ENCODE measurements at places on chromosomes 1 and 21.

DNA sequence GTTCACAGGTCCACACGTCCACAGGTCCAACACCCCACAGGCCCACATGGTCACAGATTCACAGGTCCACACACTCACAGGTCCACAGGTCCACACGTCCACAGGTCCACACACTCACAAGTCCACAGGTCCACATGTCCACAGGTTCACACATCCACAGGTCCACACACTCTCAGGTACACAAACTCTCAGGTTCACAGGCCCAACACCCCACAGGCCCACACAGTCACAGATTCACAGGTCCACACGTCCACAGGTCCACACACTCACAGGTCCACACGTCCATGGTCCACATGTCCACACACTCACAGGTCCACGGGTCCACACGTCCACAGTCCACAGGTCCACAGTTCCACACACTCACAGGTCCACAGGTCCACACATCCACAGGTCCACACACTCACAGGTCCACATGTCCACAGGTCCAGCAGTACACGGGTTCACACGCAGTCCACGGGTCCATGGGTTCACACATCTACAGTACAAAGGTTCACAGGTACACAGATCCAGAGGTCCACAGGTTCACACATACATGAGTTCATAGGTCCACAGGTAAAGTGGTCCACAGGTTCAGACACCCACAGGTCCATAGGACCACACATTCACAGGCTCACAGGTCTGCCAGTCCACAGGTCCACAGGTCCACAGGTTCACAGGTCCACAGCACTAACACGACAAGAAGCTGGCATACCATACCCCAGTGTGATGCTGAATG is 39.3 kb upstream of the COL6A2 start:
- no peak for DNase-seq

DNA sequence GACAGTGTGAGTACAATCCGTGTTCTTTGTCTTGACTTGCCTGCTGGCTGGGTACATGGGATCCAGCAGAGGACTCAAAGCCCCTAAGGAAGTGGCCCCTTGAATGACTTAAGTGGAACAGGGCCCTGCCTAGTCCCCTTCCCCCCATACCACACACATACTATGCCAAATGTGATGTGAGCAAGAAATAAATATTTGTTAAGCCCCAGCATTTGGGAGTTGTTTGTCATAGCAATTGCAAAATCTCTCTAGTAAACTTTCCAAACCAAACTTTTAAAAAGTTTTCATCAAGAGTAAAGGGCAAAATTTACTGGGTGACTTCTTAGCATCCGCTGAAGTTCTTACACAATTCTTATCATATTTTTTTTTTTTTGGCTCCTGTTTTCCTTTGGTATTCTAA is 32.5 kb upstream of the CACHD1 start:
- no peak for DNase-seq

DNA sequence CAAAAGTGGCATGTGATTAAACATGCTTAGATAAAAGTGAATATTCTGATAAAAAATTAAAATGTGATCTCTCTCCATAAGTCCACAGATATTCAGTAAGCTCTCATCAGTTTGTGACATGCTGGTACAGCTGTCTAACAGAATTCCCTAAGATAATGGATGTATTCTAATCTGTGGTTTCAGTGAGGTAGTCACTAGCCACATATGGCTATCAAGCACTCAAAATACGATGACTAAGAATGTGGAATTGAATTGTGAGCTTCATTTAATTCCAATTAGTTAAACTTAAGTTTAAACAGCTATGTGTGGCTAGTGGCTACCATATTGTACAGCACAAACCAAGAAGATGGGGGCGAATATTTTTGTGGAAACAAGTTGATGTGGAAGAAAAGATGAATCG is 4.1 kb upstream of the REG4 start:
- no peak for DNase-seq

DNA sequence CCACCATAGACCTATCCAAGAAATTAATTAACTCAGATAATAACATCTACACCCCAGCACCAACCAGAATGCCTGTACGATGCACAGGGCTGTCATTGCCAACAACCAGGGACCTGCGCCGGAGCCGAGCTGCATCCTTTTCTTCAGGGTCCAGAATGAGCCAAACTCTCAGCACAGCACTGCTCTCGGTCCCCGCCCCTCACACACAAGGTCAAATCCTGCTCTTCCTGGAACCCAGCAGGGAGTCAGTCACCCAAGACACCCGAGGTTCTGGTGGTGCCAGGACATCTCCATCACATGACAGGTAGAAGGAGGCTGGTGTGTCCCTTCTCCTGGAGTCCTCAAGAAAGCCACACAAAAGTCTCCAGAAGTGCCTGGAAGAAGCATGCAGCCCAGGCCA is 31.9 kb downstream of the NPHP4 start:
- DNase-seq = no peak

DNA sequence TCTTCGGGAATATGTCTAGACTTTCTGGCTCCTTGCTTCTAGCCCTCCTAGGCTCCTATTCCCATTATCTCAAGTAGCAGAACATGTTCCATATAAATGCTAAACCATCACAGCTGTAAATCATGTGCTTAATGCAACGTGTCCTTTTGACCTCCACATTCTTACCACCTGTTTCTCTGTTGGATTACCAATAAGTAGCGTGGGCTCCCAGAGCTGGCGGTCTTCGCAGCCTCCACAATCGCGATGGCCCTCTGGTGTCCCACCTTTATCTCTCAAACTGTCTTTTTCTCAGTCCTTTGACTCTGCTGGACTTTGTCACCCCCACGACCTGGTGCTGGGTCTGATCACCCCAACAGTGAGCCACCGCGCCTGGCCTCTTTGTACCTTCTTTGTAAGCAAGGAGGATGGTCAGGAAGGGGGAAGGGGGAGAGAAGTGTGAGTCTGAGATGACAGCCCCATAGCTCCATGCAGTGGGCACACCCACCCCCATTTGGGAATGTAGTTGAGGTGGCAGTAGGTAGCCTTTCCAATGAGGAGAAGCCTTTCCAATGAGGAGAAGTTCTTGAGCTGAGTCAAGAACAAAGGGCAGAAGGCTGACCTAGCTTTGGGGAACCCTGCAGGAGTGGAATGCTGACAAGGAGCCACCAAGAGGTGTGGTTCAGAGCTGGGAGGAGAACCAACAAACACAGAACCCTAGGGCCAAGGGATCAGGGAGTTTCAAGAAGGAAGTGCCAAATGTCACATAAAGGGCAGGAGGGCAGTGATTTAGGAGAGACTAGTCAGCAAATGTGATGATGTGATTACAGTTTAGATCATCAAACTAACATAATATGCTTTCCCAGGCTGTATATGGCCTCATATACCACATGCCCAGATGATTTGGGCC is 14.2 kb downstream of the TRAF5 start:
- no peak for DNase-seq

GRCh38 chr21:41427556-41427955 is 1.5 kb downstream of the MX1 start:
- DNase-seq = no peak

DNA sequence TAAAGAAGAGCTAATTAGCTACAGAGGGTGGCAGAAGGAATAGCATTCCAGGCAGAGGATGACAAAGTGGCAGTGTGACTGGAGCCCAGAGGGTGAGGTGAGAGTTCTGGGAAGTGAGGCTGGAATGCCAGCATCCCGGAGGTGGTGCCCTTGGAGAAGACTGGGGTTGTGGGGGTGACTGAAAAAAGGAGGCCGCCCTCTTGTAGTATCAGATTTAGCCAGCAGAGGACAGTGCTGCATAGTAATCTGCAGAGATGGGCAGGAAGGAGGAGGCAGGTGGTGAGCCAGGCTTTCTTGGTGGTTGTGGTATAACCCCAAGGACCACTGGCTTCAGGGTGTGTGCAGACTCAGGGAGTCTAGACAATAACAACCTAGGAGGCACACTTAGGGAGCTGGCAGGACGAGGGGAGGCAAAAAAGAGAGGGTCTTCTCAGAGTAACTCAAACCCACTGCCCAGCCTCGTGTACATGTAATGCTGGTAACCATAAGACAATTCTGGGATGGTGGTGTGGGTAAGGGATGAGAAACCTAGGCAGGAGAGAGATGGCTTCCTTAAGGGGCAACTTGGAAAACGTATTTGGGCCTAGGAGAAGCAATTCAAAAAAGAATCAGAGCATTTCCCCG is 30.5 kb downstream of the MROH7 start:
- peak; percentile 81 for DNase-seq

GRCh38 chr1:220274251-220274855 is 2.1 kb upstream of the RAB3GAP2 start:
- no peak for DNase-seq

DNA sequence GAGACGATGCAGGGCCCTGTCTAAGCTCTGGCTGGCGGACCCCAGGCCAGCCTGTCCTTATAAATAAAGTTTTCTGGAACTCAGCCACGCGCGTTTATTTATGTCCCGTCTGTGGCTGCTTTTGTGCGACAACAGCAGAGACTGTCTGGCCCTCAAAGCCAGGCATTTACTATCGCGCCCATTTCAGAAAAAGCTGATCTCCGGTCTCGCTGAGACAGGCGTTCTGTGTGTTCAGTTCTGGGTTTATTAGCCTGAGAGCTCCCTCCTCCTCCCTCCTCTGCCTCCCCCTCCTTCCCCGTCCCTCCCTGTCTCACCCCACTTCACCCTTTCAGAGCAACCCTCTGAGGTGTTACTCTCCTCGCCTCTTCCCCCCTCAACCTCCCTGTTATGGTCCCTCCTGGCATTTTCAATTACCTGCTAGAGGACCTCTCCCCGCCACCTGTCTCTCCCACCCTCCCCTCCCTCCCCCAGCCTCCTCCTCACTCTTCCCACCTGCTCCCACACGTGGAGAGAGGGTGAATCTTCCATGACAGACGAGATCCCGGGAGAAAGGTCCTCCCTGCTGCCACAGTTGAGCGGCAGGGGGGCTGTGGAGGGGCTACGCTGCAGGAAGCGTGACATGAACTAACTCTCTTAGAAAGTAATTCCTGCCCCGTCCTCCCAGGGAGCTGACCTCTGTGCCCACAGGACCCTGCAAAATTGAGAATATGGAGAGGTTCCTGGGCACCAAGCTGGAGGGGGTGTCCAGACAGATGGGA is 59.9 kb downstream of the SPSB1 start:
- DNase-seq = no peak

DNA sequence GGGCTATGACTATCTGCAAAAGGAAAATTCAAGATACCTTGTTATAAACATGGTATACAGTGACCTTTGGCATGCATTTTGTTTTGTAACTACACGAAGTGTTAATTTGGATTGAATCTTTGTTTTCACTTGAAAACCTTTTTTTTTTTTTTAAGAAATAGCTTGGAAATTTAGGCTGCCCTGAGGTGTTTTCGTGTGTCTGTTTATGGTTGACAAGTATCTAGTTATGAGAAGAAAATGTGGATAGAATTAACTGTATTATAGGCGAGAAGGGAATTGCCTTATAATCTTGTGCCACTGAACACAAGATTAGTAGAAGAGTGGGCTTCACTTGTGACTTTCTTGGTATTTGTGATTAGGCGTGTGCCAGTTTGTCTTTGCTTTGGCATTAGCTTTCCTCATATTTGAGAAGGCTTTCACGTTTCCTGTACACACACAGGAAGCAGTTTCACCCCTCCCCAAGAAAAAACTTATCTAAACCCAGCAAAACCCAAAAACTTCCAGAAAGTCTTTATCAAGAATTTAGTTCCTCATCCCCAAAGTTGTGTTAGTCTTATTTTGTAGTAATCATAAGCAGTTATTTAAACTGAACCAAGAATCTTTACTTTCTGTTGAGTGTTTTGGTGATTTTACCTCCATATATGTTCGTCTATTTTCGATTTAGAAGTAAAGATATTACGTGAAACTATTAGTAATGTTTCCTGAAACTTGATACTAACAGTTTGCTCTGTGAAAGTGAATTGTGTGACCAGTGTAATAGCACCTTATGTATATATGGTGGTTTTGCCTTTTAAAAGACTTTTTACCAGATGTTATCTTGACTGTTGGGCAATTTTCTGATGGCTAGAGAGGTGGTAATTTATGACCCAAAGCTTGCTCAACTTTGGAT is 3.8 kb downstream of the DYRK1A start:
- DNase-seq = no peak

DNA sequence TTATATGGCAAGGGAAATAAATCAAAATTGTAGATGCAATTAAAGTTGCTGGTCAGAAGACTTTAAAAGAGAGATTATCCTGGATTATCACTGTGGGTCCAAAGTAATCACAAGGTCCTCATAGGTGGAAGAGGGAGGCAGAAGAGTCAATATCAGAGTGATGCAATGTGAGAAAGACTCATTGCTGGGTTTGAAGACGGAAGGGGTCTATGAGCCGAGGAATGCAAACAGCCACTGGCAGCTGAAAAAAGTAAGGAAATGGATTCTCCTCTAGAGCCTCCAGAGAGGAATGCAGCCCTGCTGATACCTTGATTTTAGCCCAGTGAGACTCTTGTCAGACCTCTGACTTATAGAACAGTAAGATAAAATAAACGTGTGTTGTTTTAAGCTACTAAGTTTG is 59.8 kb upstream of the MUTYH start:
- no peak for DNase-seq

- no peak for DNase-seq
These were observed 69.0 kb upstream of the GOLT1A start for GRCh38 chr1:204282761-204283221.

- no peak for DNase-seq
These were observed 68.1 kb downstream of the EDEM3 start for GRCh38 chr1:184686540-184686939.

- no peak for DNase-seq
These were observed 7.6 kb upstream of the CNN3 start for GRCh38 chr1:94934551-94934950.

DNA sequence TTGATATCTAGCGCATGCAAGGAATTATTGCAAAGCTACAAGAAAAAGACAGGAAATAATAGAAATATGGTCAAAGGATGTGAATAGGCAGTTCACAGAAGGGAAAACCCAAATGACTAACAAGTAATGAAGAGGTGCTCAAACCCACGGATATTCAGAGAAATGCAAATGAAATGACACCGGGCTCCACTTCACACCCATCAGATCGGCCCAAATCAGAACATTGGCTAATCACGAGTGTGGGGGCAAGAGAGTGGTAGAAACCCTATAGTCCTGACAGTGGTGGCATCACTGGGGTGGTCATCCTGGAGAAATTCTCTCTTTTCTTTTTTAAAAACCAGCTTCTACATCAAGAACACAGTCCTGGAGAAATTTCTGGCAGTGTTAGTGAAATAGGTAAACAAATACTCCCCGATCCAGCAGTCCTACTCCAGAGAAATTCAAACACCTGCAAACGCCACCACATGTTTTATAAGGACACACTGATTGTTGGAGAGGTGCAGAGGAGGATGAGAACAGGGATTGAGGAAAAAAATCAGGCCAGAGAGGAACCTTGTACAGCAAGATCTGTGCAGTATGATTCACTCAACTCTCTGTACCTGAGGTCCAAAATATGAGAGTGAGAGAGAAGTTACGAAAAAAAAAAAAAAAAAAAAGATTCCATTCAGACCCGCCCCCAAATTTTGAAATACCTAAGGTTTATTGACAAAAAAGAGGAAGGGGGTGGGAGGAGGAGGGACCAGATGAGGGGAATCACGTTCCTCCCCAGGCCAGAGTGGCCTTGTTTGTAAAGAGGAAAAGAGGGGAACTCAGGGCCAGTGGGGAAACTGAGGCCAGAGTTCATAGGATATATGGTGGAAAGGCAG is 9.2 kb upstream of the TNFRSF1B start:
- DNase-seq = no peak

- no peak for DNase-seq
These were observed 3.8 kb downstream of the DDX59 start for GRCh38 chr1:200665861-200666260.

- DNase-seq = no peak
These were observed 17.4 kb upstream of the GPR137B start for GRCh38 chr1:236124965-236125364.

GRCh38 chr21:45100866-45101265 is 26.5 kb downstream of the ADARB1 start:
- no peak for DNase-seq

GRCh38 chr1:115091572-115091971 is 2.3 kb upstream of the TSPAN2 start:
- DNase-seq = no peak

GRCh38 chr1:191034132-191034531 is 556.5 kb upstream of the BRINP3 start:
- DNase-seq = no peak
